ENCODE measurements at places on chromosomes 5 and 9.

GRCh38 chr9:114504341-114505186 lies 709 bp downstream of the WHRN start:
- no peak for DNase-seq

- no peak for DNase-seq
These were observed 19.1 kb downstream of the CNTFR start for GRCh38 chr9:34570376-34570775.

DNA sequence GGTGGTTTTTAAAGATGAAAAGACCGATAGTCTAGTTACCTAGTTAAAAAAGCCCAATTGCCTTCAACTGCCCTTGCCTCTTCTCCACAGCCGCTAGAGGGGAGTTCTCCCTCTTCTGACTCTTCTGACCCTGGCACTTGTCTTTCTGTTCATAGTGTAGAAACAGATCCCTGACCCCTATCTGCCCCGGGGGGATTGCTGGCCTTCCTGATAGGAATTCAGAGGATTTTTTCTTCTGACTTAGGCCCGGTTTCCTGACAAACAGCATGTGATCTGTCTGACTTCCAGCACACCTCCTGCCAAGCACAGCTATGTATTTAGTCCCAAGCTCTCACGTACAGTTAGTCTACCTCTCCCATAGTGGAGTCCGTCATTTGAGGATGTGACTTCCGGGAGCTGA lies 5.0 kb upstream of the TMEM268 start:
- DNase-seq = no peak

DNA sequence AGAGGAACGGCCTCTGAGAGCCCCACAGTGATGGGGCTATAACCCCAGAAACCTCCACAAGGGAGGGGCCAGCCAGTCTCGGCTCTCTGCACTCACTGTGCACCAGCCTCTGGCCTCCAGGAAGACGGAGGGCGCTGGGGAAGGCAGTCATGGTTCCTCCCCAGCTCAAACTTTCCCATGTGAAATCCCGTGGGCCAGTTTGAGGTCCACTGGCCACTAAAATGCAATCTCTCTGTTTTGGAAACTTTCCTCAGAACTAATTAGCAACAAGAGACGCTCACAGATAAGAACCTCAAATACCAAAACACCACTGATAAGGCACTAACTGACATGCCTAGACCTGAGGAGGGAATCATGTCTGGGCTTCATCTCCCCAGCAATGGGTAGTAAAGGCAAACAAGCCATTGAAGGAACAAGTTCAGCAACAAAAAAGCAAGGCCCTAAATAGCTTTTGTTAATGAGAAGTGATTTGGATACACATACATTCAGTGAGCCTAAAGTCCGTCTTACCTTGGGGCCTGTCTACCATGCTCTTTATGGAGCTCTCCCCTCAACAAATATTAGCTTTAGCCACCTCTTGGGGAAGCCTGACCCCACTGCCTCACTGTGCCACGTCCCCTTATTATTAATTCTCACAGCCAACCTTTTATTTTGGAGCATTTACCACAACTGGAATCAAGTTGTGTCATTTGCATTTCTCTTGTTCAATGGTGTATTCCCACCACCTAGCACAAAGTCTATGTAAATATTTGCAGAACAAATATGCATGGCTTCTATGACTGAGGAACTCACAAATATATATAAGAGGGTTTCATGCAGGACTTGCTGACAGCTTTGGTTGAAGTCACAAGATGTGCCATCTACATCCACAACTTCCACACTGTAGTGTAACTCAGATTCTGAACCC lies 56.1 kb upstream of the GLRX start:
- DNase-seq = no peak

DNA sequence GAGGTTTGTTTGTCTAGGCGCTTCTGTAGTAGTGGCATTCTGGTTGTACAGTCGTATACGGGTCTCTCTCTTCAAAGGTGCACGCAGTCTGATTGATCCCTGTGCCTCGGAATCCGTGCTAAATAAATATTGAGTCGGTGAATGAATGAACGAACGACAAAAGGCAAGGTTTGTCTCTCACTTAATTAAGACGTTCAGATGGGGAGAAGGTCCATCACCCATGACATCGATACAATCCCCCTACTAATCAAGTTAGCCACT lies 500 bp upstream of the CREBRF start:
- DNase-seq = no peak

DNA sequence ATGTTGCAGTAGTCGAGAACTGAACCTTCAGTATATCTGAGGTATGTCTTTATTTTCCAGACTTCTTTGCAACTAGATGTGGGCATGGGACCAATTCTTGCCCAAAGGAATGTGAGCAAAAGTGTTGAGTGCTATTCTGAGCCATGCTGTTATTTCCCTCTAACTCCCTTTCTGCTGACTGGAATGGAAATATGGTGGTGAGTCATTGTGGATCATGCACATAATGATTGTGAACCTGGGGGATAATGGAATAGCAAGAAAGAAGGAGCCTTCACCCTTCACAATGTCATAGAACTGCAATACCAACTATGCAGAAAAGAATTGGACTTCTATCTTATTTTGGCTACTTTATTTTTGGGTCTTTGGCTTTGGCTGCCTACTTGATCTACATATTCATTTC lies 10.3 kb upstream of the DOCK2 start:
- DNase-seq = peak; percentile 94

DNA sequence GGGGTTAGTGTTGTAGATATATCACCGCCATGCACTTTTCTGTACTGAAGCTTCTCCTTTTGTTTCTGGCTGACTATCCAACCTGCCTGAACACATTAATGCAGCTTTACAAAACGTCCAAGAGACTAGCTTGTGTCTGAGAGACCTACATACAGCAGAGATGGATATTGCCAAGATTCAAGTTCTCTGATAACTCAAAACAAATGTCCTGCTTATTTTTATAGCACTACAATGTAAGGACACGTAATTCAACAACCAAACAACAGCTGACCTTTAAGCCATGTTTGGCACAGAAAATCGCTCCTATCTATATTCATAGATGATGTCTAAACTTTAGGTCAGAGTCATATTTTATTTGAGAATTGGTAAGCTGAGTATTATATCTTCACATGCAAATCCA lies 76.2 kb upstream of the NTRK2 start:
- no peak for DNase-seq

- DNase-seq = peak; percentile 32
These were observed 246.8 kb downstream of the ARHGAP26 start for GRCh38 chr5:143016777-143017516.

GRCh38 chr5:39024005-39024404 lies 50.2 kb downstream of the RICTOR start:
- DNase-seq = no peak

- DNase-seq = no peak
These were observed 676.4 kb downstream of the PRELID2 start for GRCh38 chr5:145158730-145159129.

DNA sequence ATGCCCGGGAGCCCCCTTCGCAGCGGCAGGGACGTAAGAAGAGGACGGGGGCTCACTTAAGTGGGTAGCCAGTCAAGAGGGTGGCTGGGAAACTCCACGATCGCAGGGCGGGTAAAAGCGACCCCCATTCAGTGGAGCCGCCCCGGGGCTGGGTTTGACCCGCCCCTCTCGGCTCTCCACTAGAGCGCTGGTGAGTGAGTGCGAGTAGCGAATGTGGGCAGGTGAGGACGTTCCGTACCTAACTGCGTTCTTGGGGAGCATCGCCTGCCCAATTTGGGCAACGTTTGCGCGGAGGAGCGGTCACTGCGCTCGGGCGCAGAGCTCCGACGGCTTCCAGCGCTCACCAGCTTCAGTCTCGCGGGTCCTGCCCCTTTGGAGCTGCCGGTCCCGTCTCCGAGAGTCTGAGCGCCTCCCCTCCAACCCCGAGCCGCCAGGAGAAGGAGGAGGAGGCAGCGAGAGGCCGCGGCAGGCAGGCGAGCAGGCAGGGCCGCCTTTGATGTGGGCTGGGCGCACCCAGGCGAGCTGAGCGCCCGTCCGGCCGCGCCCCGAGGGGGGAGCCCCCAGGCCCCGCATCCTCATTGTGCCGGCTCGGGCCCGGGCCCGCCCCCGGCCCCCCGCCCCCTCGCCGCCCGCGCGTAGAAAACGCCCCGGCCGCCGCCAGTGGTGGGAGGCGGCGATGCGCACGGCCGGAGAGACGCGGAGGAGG lies at the start of gene FGF18:
TSS of gene FGF18 (plus strand) at position 666 of the 706 bp plus-strand sequence. CDS start 553 bp downstream, outside the sequence.
- DNase-seq = no peak

DNA sequence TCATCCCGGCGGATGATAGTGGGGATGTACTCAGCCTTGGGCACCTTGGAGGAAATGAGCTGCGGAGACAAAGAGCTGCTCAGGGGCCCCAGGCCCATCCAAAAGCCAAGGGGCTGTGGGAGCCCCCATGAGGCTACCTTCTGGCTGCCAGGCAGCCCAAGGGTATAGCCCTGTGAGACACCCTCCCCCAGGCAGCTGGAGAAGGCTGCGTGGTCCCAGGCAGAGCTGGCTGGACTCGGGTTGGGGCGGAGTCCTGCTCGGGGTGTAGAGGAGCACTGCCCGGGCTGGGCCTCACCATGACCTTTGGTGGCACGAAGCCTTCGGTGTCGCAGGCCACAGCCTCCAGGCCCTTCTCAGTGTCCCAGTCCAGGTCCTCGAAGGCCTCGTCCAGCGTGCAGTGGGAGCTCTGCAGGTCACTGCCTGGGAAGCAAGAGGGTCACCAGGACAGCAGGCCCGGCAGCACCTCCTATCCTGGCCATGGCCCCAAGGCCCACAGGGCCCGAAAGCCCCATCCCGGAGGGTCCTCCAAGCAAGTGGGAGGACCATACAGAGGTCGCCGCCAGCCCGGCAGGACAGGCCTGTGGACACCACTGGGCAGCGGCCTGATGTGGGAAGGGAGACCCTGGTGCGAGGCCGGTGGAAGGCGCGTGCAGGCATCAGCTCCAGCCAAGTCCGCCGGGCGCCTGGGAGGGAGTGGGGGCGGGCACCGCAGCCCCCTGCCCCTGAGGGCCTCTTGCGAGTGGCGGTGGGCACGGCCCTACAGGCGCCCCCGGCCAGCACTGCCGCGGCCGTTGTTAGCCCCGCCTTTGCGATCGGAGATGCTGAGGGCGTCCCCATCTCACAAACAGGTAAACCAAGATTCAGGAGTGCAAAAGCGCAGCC lies 6.1 kb downstream of the NSMF start:
- no peak for DNase-seq

- DNase-seq = no peak
These were observed 4.8 kb downstream of the IL9 start for GRCh38 chr5:135890867-135891266.

DNA sequence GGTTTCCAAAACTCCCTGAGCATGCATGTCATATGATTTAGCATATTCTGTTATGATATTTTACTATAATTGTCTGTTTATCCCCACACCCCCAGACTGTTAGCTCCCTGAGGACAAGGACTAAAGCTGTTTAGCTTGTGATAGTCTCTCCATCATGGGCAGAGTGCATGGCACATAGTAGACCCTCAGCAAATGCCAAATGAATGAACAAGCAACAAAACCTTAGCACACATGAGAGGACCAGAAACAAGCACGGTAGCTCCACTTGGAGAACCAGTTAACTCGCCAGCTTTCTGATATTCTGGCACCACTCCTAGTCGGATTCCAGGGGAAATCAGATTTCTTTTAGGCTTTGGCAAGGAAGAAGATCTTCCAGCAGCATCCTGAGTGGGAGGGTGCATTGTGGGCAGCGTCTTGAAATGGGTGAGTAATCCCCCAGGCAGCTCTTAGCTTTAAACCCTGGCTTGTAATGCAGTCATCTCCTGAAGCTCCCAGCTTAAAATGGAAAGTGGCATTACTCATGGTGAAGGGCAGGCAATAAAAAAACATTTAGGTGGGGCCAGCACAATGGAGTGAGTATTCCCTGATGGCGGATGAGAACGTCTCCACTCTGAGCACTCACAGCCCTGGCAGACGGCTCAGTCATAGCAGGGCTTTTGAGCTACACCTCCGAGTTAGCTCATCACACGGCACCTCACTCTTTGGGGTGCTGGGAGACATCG lies 41.1 kb downstream of the FGF1 start:
- peak; percentile 99 for DNase-seq

DNA sequence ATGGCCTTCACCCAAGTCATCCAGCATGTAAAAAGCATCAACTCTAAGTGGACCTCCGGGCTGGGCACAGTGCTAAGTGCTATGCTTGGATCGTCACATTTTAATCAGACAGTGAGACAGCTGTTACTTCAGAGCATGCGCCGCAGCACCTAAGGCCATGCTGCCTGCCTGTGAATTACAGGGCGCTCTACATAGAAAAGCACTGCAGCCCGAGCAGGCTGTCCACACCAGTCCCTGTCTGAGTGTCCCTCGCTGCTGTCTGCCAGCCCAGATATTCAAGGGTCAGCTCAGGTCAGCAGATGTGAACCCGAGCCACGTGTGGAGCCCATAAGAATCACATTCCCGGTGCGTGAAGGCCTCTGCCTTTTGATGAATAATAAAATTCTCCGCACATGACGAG lies 37.1 kb downstream of the AK8 start:
- no peak for DNase-seq

DNA sequence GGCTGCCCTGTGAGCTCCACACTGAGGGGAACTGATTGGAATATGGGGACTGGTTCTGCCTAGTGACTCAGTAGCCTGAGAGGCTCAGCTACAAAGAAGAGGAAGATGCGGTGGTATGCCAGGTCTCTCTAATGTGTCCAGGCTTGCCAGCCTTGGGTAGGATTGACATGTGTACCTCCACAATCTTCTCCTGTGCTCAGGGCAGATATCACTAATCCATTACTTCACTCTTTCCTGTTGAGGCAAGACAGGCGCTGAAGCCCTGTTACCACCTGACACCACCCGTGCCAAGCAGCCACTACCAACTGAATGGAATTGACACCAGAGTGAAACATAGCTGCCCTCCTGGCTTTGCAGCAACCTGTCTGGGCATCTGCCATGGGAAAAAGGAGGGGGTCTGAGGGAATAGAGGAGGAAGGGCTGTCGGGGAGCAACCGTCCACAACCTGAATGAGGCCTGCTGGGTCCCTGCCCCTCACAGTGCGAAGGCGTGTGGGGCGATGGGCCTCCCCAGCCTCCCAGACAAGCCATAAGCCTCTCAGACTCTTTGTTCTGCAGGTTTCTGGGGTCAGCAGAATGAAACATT lies 114.7 kb upstream of the CXCL14 start:
- no peak for DNase-seq
